Amniotic stem cell (primary cell): ENCODE measurements at places on chromosomes 3 and 15.
A peak's percentile ranks its signal among the peaks of the same experiment; 100 is the strongest.

DNA sequence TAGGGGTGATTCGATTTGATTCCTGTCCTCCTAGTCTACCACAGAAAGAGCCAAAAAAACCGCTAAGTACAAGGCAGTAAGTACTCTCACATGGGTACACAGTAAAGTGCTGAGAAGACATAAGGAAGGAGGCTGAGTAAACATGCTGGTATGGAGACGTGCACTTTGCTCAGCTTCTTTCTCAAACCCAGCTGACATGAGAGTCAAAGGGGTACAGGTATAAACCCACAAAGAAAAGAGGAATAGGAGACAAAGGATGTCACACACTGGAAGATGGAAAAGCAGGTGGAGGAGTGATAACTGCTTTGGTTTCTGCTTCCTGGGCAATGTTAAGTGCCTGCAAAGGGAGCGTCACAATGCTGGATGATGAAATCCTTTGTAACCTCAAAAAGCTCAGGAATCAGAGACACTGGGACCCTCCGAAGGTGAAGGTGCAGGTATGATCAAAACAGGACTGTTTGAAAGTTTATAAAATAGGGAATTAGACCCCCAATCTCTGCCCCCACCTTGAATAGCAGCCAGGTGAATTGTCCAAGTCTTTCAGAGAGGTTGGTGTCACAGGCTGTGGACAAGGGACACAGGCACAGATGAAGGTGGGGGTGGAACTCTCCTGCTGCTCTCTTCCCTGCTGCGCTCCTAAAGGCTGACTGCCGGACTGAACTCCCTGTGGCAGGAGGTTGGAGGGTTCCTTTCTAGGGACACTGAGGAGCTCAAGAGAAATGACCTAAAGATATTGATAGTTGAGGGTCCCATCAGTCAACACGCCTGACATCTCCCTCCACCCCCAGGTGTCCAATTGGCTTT is 101.8 kb downstream of the RAB11A start:
- DNase-seq: no peak

DNA sequence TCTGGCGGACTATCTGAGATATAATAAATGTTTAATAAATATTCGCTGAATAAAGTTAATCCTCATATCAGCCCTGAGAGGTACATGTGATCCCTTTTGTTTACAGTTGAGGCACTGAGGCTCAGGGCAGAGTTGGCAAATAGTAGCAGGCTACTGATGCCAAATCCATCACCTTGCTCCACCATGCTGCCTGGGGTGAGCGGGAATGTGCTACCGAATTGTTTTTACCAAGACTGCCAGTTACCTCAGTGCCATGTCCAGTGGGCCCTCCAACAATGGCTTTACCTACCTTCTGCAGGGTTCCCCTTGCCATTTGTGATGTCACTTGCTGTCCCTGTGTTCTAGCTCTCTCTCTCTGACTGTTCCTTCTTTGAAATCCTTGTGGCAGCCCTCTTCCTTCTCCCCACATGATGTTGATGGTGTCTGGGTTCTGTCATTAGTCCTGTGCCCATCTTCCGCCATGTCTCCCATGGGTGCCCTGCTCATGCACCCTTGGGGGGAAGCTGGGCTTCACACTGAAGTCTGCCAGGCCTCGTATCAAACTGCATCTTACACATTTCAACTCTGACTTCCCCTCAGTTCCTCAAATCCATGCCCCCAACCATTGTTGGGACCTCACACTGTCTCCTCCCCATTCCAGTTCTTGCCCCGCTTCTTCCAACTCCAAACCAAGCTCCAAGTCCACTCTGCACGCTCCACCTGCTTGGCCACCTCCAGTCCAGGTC is 35.4 kb downstream of the SLCO2A1 start:
- no peak for DNase-seq

DNA sequence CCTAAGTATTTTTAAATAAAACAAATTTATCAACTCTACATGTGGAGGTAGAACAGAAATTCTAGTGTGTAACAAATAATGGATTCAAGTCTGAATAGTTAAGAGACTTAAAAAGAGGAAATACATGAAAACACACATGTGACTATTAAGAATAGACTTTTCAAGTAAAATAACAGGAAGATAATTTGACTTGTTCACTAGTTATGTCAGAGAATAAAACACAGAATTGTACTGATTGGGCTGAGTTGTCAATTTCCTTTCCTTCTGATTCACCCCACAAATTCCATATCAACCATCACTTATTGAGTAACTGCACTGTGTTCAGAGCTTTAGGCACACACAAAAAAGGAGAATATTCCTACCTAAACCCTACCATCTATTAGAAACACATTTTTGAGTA is 557.2 kb downstream of the TUSC7 start:
- no peak for DNase-seq

- DNase-seq: no peak
Measured at GRCh38 chr3:78969483-78969882, 798.3 kb downstream of the ROBO1 start.

- DNase-seq: no peak
Measured at GRCh38 chr3:195853996-195854395, 42.3 kb upstream of the MUC4 start.

DNA sequence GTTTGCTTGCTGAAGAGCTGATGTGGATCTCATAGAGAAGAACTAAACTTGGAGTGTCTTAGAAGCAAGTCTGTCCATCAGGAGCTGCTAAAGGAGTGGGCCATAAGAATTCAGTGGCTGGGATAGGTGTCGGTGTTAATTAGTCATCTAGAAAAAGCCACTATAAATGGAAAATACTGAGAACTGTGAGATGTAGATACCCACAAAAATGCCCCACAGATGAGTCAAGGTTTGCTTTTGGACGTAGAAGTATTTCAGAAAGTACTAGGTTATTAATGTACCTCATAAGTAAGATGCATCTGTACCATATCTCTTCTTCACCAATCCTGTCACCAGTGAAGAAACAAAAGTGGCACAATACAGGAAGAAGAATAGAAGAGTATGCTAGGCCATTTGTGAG is 530.9 kb upstream of the TGFBR2 start:
- DNase-seq: no peak

DNA sequence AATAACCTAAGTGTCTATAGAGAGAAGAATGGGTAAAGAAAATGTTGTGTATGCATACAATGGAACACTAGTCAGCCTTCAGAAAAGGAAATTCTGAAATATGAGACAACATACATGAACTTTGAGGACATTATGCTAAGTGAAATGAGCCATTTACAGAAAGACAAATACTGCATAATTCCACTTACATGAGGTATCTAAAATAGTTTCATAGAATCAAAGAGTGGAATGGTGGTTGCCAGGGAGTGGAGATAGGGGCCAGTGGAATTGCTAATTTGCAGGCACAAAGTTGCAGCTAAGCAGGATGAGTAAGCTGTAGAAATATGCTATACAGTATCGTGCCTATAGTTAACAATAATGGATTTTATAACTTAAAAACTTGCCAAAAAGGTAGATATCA is 779.6 kb upstream of the ARPP21 start:
- peak; percentile 56 for DNase-seq

DNA sequence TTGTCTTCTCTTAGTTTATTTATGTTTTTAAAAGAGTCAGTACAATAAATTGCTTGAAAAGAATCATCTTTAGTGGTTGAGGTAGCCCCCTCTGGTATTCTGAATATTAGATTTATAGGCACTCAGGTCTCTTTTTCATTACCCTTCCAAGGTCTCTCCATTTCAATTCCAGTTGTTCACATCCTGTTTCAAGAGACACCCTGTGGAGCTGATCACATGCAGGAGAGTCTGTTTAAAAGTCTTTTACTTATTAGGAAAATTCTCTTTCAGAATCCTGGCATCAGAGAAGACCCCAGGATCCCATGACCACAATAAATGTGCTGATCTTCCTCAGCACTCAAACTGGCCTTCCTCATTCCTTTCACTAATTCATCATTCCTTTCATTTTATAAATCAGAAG is 195.7 kb downstream of the ZIC4 start:
- no peak for DNase-seq

DNA sequence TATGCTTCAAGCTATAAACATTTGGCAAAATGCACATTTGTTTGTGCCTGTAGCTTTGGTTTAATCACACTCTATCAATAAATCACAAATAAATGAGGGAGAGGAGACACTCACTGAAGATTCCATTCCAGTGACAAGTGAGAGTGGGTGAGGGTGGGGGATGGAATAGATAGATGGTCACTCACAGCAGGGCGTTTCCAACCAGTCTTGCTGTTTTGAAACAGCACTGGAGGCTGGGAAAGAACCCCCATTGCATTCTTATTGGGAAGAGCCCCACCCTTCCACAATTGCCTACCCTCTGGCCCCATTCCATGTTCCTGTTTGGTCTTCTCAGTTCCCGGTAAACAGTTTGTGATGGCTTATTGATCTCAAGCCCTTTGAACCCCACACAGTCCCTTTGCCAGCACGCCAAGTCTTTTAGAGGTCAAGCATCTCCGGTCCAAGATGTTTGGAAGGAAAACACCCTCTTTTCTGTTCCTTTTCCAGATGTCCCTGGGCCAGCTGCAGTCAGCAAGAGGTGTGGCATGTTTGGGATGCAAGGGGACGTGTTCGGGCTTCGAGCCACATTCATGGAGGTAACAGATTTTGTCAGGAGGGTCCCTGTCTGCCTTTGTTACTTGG is 30.7 kb downstream of the LMCD1 start:
- DNase-seq: no peak

- DNase-seq: no peak
Measured at GRCh38 chr15:58179741-58180381, 41.7 kb downstream of the AQP9 start.

- no peak for DNase-seq
Measured at GRCh38 chr3:160956785-160957184, 148.4 kb downstream of the B3GALNT1 start.

GRCh38 chr3:184259878-184260723 is 1.3 kb downstream of the CAMK2N2 start:
- DNase-seq: no peak

- no peak for DNase-seq
Measured at GRCh38 chr3:17765819-17766472, 23.5 kb upstream of the TBC1D5 start.

DNA sequence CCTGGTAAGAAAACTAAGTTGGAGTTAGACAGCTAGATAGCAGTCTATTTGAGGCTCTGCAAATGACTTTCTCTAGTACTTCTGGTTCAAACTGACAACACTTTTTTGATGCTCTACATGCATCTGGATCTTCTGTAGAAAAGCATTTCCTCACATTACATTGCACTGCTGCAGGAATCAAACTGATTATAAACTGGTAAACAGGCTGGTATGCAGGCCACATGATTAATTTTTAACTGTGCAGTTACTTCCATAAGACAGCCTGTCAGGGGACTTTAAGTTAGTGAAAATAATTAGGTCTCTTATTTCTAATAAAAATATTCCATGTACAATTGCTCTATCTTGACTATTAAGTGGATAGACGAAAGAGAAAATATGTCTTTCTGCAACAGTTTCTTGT is 550.0 kb upstream of the ALCAM start:
- no peak for DNase-seq

- peak; percentile 60 for DNase-seq
Measured at GRCh38 chr15:70505411-70505919, 257.9 kb downstream of the UACA start.

DNA sequence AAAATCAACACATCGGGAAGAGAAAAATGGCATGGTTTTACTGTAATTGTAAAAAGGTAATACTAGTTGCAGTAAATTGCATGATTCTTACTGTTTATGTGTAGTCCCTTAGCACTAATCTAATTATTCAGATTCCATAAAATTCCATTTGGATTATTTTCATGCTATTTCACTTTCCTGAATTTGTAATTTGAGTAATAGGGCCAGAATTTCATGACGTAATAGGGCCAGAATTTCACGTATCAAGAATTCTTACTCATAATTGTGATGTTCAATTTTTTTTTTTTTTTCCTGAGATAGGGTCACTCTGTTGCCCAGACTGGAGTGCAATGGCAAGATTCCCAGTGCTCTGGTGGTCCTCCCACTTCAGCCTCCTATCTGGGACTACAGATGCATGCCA is 2.9 kb upstream of the U2SURP start:
- DNase-seq: no peak

DNA sequence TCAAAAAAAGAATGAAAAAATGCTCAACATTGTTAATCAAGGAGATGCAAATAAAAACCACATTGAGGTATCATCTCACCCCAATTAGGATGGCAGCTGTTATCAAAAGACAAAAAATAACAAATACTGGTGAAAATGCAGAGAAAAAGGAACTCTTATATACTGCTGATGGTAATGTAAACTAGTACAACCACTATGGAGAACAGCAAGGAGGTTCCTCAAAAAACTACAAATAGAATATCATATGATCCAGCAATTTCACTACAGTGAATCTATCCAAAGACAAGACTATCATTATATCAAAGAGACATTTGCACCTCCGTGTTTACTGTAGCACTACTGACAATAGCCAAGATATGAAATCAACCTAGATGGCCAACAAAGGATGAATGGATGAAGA is 58.4 kb downstream of the PEAK1 start:
- DNase-seq: no peak

GRCh38 chr15:90970274-90970673 is 15.6 kb downstream of the RCCD1 start:
- no peak for DNase-seq

DNA sequence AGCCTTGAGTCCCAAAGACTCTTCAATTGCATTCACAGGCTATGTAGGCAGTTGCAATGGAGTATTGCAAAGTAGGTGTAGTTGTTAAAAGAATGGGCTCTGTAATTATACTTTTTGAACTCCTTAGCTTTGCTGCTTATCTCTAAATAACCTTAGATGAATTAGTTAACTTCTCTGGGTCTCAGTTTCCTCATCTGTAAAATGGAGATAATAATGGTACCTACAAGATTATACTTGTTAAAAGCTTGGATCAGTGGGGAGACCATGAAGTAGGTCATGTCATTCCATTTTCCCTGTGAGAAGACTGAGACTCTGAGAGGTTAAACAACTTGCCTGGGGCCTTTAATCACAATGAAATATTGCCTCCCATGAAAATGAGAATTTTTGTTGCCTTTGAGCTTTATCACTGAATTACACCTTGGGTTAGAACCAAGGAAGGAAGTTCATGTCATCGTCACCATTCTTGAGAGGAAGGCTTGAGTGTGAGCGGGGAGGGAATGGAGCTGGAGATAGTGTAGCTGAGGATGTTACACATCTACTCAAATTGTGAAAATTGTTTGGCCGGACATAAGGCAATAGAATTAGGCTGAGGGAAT is 38.1 kb downstream of the CTDSPL start:
- DNase-seq: no peak

GRCh38 chr3:107272471-107272870 is 104.8 kb upstream of the CCDC54 start:
- no peak for DNase-seq

- DNase-seq: no peak
Measured at GRCh38 chr3:158830391-158830790, 28.5 kb downstream of the MFSD1 start.

GRCh38 chr3:125693887-125694286 is 98.6 kb upstream of the OSBPL11 start:
- no peak for DNase-seq

- no peak for DNase-seq
Measured at GRCh38 chr15:78938658-78939488, 6.0 kb downstream of the CTSH start.

GRCh38 chr3:58731673-58732072 is 65.1 kb upstream of the FAM3D start:
- DNase-seq: no peak

GRCh38 chr15:40754883-40755811 is at the start of gene RMDN3:
Gene RMDN3 (minus strand): TSS chr15:40755254. CDS start chr15:40754783, 471 bp downstream.
- DNase-seq: peak; percentile 75
